Kasumi-1 (cell line): ENCODE measurements at places on chromosomes 11 and 22.

- DNase-seq = no peak
Observed at GRCh38 chr11:121723246-121723741, 270.5 kb upstream of the SORL1-AS1 start.

DNA sequence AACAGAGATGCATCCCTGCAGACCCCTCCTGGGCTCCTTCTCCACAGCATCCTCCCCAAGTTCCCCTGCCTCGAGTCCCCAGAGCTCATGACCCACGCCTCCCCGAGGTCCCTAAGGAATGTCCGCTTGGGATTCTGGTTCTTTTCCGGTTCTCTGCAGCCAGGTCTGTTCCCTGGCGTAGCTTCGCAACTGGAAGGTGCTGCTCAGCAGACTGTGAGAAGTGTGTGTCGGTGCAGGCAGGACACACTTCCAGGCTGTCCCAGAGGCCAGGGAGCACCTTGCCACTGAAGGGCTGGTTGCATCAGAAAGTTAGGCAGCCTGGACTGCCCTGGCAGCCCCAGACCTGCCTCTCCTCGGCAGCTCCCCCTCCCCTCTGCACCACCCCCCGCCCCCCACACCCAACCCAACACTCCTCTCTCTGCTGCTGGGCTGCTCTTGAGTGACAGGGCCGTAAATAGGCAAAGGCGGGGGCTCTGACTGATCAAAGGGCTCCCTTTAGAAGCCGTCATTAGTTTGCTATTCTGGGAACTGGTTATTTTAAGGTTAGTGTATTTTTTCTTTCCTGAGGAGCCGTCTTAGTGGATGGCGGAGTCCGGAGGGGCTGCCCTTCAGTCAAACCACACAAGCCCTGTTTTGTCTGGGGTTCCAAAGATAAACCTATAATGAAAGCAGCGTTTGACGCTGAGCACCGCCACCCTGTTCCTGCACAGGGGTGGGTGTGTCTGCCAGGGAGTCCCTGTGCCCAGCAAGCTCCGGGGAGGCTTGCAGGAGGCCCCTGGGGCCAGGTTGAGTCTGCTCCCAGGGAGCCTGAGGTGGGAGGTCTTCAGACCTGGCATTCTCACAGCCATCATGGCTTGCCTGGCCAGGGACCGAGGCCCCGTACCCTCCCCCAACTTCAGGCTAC is 88.6 kb upstream of the KCNQ1OT1 start:
- DNase-seq = peak; percentile 17

GRCh38 chr11:63937713-63938478 is 906 bp upstream of the NAA40 start:
- no peak for DNase-seq

- no peak for DNase-seq
Observed at GRCh38 chr11:128916681-128917080, 25.5 kb downstream of the KCNJ5 start.

DNA sequence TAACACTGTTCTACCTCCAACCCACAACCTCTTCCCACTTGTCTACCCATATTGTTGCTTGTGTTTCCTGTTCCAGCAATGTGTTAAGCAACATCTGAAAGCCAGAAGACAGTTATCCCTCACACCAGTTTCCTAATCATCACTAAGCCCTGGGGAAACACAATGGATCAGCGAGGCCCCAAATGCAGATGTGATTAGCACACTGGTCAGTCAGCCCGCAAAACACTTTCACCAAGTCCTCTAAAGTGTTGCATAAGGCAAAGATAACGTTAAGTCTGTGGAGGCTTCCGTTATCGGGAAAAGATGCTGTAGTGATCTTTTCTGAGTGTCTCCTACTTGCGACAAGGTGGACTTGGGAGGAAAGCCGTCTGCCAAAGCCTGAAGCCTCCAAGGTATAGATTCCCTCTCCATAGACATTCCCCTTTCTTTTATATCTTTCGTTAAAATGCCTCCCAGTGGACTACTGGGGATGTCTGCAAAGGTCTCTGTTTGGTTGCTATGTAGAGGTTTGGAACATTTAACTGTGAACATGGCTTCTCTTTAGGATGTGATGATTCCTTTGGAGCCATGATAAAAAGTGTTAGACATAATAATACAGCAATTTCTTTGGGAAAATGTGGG is at the start of gene MS4A3:
TSS of gene MS4A3 (plus strand) at position 317 of the 621 bp plus-strand sequence. CDS start 4,496 bp downstream, outside the sequence.
- peak; percentile 59 for DNase-seq

- DNase-seq = no peak
Observed at GRCh38 chr22:30089655-30089974, 9.4 kb downstream of the HORMAD2 start.

GRCh38 chr22:17890892-17891291 is 116.6 kb upstream of the BID start:
- no peak for DNase-seq

- no peak for DNase-seq
Observed at GRCh38 chr11:95897731-95898130, 26.2 kb downstream of the MTMR2 start.

DNA sequence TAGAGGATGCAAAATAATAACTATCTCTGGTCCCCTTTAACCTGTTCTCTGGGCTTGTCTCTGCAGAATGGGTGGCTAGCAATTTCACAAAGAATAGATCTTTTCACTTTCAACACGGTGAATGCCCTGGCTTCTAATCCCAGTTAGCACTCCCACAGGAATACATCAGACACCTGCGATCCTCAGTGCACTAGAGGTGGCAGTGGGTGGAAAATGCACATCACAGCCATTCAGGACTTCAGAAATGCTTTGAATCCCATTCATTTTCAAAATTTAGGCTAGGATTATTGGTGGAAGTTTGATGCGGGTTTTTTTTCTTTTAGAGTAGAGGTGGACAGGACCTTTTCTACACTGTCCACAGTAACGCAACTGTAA is 55.1 kb downstream of the OPCML start:
- DNase-seq = no peak

DNA sequence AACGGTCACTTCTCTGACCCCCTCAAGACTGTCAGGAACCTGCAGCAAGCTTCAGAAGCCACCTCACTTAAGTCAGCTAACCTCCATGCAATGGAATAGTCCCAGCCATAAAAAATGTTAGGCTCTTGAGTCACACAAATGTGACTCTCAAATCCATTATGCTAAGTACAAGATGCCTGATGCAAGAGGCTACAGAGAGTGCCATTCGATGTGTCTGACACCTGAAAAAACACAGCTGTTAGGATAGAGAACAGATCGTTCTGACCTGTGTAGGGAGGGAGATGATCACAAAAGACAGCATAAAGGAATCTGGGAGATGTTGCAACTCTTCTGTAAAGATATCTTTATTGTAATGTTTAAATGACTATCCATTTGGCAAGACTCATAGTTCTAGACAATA is 712.4 kb downstream of the TBC1D22A start:
- no peak for DNase-seq

DNA sequence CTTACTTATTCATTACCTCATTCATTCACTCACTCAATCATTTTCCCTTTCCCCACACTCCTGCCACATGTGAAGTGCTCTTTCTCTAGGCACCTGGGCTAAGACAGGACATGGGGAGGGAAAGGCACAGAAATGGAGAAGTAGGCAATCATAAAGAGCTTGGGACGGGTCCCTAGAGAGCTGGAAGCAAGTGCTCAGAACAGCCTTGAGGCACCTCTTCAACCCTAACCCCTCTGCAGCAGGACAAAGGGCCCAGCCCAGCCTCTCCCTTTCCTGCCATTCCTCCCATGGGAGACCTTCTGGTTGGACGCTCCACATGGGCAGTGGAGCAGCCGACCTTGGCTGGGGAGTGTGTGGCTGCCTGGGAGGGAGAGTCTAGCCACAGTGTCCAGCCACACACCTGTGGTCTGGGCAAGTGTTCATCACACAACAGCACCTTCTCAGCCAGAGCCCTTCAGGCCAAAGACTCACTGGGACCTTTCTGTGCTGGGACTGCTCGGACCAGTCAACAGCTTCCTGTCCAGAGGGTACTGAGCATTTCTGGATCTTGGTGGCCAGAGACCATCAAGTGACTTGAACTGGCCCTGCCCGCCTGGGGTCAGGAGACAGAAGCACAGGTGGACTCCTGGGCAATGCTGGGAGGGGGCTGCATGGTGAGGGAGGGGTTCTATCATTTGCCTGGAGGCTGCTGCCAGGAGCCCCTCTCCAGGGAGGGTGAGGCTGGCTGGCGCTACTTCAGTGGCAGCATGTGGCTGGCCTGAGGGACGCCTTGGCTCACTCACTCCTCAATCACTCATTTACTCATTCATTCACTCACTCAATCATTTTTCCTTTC is 1.0 kb upstream of the MUC5AC start:
- DNase-seq = no peak

DNA sequence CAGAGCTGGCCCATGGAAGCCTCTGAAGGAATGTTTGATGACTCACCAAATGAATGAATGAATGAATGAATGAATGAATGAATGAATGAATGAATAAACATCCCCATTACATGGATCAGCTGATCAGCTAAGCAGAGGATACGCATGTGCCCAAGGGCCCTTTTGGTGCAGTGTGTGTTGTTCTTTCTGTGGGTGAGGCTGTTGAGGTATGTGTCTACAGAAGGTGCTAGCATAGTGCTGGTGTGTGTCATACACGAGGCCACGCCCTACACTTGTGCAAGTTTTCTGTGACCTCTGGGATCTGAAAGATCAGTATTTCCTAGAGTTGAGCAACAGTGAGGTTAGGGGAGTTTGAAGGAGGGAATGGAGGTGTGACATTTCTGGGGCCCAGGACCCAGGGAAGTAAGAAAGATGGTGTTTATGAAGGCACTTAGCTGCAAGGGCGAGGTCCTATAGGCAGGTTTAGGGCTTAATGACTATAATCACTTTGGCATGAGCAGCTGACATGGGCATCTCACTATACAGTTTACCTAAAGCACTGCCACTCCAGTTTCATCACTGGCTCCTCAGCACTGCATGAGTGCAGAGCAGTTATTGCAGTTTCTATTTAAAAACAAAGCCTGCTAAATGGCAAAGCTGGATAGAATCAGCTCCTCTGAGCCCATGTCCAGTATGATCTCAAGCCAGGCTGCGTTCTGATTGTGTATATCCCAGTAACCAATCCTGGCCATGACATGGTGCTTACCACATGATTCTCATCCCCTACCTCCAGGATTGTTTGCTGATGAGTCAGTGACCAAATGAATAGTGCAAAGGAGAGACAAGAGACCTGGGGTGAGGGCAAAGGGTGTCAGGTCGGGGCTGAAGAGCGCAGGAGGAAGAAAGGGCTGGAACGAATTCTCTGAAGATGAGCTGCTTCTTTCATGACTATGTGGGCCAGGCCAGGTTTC is 36.4 kb upstream of the E2F8 start:
- DNase-seq = no peak

GRCh38 chr11:69509381-69509780 is 27.9 kb downstream of the LINC01488 start:
- no peak for DNase-seq

- DNase-seq = no peak
Observed at GRCh38 chr11:1560649-1561251, 11.3 kb downstream of the DUSP8 start.

GRCh38 chr22:43370036-43370435 is 26.9 kb upstream of the SCUBE1 start:
- DNase-seq = no peak

DNA sequence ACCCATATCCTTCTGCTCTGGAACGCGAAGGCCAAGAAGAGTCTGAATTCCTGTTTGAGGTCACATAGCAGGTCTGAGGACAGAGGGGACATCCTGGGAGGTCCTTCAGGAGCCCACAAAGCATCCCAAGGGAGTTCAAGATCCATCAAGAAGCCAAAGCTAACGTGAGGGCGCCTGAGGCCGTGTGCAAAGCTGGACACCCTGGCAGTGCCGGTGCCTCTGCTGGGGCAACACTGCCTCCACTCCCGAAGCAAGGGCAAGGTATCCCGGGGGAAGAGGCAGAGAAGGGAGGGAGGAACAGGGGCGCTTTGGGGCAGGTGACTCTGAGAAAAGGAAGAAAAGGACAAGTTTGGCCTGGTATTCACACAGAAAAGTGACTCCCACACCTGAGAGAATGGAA is 50.3 kb upstream of the CDON start:
- DNase-seq = no peak

GRCh38 chr22:25362883-25363240 is 143.4 kb downstream of the CRYBB2 start:
- DNase-seq = no peak

- peak; percentile 6 for DNase-seq
Observed at GRCh38 chr11:91435694-91436395, 788.8 kb upstream of the FAT3 start.

GRCh38 chr11:73416786-73417185 is 40.6 kb downstream of the RELT start:
- no peak for DNase-seq

DNA sequence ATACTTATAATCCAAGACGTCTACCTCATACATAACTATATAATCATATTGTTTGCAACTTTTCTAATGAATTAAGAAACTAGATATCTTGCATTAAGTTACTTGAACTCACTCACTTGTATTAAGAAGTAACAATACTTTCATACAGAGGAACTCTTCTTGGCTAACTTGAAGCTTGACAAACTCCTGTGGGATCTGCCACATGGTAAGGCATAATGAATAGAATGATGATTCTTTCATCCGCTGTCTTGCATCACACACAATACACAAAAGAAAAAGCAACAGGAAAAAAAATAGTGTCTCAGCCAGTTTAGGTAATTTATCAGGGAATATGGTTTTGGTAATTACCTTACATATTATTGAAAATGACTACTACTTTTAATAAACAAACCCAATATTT is 79.8 kb downstream of the PGR start:
- no peak for DNase-seq

DNA sequence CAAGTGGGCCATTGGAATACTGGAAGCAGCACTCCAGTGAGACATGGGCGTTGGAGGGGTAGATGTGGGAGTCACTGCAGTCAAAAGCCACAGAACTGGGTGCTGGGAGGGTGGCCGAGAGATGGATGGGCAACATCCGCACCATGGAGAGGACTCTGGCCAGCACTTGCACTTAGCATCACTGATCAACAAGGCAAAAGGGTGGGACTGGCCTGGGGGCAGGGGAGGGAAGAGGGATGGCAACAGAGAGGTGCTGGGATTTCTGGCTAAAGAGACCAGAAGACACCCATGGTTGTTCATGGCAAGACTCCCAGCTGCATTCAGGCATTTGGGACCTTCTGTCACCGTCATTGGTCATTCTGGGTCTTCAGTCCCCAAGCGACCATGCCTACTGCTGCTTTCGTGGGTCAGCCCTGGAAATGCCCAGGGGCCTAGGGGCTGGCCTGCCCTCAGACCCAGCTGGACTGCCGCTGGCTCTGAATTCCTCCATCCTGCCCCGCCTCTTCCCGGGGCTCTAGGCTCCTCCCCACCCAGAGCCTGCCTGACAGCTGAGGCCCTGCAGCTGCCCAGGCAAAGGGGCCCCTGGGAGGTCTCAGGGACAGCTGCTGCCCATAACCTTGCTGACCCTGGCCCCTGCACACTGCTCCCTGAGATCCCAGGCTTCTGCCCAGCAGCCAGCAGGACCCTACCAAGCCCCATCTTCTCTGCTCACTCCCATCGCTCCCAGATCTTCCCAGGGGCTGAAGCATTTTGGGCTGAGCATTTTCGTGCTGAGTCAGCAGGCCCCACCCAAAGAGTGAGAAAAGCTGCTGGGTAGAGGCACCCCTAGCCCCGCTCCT is 13.0 kb upstream of the CDC42EP2 start:
- DNase-seq = no peak
